ENCODE measurements at places on chromosomes 7 and 10.

- H3K4me1 ChIP-seq: no peaks in the 10 kb centered on the region
- no peak overlapping the region for H3K4me3 ChIP-seq
- H3K27ac ChIP-seq: no peak overlapping the region
- DNase-seq: no peak
Observed at GRCh38 chr7:5217851-5218331, 27.9 kb downstream of the WIPI2 start.

GRCh38 chr7:124387056-124387455 is 354.2 kb upstream of the TMEM229A start:
- H3K27me3 ChIP-seq: no peaks in the 10 kb centered on the region
- no peak overlapping the region for H3K4me3 ChIP-seq
- no peak for DNase-seq
- no peaks in the 10 kb centered on the region for H3K4me1 ChIP-seq
- no peaks in the 10 kb centered on the region for H3K36me3 ChIP-seq

GRCh38 chr7:33554046-33554445 is 351.3 kb upstream of the BMPER start:
- H3K4me1 ChIP-seq: no peaks in the 10 kb centered on the region
- H3K36me3 ChIP-seq: no peaks in the 10 kb centered on the region
- no peak for DNase-seq
- H3K27ac ChIP-seq: no peak overlapping the region

DNA sequence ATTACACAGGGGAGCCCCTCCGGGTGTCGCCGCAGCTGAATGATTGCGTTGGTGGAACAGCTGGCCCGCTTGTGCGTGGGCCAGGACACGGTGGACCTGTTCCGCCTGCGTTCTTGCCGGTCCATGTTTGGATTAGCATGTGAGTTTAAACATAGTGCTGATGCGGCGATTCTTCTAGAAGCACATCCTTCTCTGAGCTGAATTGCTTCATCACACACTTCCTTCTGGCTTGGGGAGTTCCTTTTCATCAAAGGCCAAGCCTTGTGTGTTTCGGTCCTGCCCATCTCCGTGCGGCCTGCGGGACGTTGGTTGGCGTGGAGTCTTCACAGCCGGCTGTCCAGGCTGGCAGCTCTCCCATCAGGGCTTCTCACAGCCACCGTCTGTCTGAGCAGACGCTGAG is 45.5 kb upstream of the SLC29A4 start:
- H3K36me3 ChIP-seq: 0 out of 2 replicates have a peak, but pooled peaks cover 5% of the 10 kb centered on the region
- H3K4me3 ChIP-seq: no peak overlapping the region
- no peak for DNase-seq
